ENCODE measurements at places on chromosomes 3 and 15. TPM values are rescaled to one million over a fixed set of nuclear protein-coding genes. Genes with fewer than 3 reads are reported as not detected.

- H3K27me3 ChIP-seq: no peaks in the 10 kb centered on the region
- no peak for DNase-seq
- H3K4me1 ChIP-seq: no peaks in the 10 kb centered on the region
- H3K36me3 ChIP-seq: peaks cover 13% of the 10 kb centered on the region
- H3K4me3 ChIP-seq: no peak overlapping the region
These were observed 318.4 kb downstream of the LPP start for GRCh38 chr3:188472336-188472735.

DNA sequence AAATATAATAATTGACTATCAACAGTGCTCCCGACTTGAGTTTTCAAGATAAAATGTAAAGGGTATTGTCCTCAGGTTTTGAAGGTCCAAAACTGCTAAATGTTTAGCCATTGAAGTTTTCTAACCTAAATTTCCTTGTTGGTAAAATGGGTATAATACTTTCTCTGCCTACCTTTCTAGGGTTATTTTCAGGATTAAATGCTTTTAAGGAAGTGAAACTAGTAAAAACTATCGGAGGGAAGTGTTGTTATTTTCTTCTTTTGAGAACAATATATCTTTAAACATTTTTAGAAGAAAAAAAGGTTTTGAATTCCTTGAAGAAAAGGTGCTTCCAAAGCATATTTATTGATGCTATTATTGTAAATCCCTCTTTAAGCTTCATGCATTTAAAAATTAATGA lies 67.3 kb downstream of the FILIP1L start:
- H3K4me3 ChIP-seq: no peak overlapping the region

DNA sequence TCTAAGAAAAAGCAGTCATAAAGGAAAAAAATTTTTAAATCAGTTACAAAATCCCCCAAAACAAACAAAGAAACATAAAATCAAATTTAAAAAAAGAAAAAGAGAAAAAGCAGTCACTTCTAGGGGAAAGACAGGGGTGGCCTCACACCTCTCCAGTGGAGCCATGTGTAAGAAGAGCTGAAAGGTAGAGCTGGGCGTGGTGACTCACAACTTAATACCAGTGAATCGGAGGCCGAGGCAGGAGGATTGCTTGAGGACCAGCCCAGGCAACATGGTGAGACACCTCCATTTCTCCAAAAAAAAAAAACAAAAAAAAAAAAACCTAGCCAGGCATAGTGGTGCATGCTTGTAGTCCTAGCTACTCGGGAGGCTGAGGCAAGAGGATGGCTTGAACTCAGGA lies 14.7 kb downstream of the MESD start:
- H3K27me3 ChIP-seq: no peaks in the 10 kb centered on the region
- H3K4me1 ChIP-seq: peaks cover 49% of the 10 kb centered on the region
- peak overlapping the region; percentile 34 for H3K27ac ChIP-seq
- no peak overlapping the region for H3K4me3 ChIP-seq

DNA sequence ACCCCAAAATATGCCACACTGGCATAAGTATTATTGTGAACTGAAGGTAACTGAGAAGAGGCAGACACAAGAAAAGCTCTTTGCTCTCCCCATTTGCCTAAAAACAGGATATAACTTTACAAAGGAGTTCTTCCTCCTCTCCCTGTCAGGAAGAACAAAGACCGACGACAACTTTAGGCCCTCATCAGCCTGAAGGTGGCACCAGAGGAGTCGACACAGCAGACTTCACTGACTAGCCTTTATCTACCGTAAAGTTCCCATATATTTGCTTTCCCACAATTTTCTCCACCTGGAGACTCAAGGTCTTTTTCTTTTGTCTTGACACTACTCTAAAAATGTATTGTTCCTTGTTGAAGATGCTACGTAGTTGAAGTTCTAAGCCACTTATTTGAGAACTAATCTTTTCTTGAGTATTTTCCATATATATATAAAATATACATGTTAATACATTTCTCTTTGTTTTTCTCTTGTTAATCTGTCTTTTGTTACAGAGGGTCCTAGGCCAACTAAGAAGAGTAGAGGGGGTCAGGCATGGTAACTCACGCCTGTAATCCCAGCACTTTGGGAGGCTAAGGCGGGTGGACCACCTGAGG lies 16.2 kb upstream of the XIRP1 start:
- H3K27ac ChIP-seq: no peak overlapping the region
- peaks cover 18% of the 10 kb centered on the region for H3K27me3 ChIP-seq
- DNase-seq: peak; percentile 42
- no peaks in the 10 kb centered on the region for H3K36me3 ChIP-seq
- peaks cover 30% of the 10 kb centered on the region for H3K4me1 ChIP-seq

GRCh38 chr3:13594991-13595421 lies 46.1 kb downstream of the FBLN2 start:
- no peak overlapping the region for H3K4me3 ChIP-seq
- no peaks in the 10 kb centered on the region for H3K4me1 ChIP-seq
- peaks cover 19% of the 10 kb centered on the region for H3K27me3 ChIP-seq
- no peak overlapping the region for H3K27ac ChIP-seq
- DNase-seq: no peak

GRCh38 chr3:12871404-12871983 lies 30.1 kb upstream of the RPL32 start:
- DNase-seq: no peak
- H3K36me3 ChIP-seq: no peaks in the 10 kb centered on the region
- H3K27me3 ChIP-seq: peaks cover 39% of the 10 kb centered on the region
- H3K4me3 ChIP-seq: no peak overlapping the region

DNA sequence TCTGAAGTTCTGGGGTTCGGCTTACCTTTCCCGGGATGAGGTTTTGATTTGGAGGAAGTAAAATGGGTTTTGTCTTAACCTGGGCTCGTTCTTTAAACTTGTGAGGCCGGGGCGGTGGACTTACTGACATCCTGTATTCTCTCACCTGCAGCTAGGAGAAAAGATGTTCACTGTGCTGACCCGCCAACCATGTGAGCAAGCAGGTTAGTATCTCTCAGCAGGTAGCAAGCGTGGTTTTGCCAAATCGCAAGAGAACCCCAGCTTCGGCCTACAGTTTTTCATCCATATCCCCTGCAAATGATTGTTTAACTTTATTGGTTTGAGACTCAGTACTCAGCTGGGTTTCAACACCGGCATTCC lies 891 bp downstream of the ENTPD3 start:
- H3K4me1 ChIP-seq: peaks cover 9% of the 10 kb centered on the region
- DNase-seq: no peak
- peaks cover 34% of the 10 kb centered on the region for H3K27me3 ChIP-seq
- H3K4me3 ChIP-seq: no peak overlapping the region

- no peak for DNase-seq
- peaks cover 22% of the 10 kb centered on the region for H3K27me3 ChIP-seq
- H3K4me1 ChIP-seq: no peaks in the 10 kb centered on the region
- H3K36me3 ChIP-seq: no peaks in the 10 kb centered on the region
- no peak overlapping the region for H3K27ac ChIP-seq
These were observed 75.9 kb upstream of the ATP2B2 start for GRCh38 chr3:10581251-10581650.

DNA sequence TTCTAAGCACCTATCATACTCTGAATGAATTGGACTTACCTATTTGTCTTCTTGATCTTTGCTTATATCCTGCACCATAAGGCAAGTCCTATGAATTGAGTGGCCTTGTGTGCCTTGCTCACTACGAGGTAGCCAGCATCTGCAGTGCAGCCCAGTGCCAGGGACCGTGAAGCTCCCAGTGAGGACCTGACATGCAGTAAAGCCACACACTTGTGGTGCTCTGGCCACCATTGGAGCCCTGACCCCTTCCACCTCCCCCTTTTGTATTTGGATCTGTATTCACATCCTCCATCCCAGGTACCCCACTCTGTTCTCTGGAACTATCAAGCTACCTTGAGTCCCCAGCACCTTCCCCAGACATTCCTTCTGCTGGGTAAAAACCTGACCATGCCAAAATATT lies 52.1 kb downstream of the BSN start:
- DNase-seq: no peak
- no peaks in the 10 kb centered on the region for H3K27me3 ChIP-seq
- no peak overlapping the region for H3K4me3 ChIP-seq
- no peaks in the 10 kb centered on the region for H3K36me3 ChIP-seq
- H3K4me1 ChIP-seq: peaks cover 23% of the 10 kb centered on the region
- H3K27ac ChIP-seq: no peak overlapping the region

DNA sequence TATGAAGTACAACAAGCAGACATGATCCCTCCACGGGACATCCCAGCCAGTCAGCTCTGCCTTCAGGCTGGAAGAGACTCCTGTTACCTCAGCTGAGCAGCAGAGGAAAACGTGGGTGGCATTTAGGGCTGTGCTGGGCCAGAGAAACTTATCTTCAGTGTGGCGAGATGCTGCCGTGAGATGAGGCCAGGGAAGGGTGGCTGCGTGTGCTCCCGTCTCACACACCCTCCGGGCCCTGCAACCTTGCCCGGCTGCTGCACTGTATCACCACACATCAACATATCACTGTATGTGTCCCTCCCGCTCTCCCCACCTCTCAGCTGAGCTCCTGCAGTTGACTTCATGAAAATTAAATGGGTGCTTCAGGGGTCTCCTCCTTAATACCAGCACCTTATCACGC lies 23.4 kb downstream of the BMF start:
- H3K27me3 ChIP-seq: peaks cover 49% of the 10 kb centered on the region
- H3K4me1 ChIP-seq: peaks cover 26% of the 10 kb centered on the region
- H3K36me3 ChIP-seq: no peaks in the 10 kb centered on the region
- H3K27ac ChIP-seq: no peak overlapping the region

DNA sequence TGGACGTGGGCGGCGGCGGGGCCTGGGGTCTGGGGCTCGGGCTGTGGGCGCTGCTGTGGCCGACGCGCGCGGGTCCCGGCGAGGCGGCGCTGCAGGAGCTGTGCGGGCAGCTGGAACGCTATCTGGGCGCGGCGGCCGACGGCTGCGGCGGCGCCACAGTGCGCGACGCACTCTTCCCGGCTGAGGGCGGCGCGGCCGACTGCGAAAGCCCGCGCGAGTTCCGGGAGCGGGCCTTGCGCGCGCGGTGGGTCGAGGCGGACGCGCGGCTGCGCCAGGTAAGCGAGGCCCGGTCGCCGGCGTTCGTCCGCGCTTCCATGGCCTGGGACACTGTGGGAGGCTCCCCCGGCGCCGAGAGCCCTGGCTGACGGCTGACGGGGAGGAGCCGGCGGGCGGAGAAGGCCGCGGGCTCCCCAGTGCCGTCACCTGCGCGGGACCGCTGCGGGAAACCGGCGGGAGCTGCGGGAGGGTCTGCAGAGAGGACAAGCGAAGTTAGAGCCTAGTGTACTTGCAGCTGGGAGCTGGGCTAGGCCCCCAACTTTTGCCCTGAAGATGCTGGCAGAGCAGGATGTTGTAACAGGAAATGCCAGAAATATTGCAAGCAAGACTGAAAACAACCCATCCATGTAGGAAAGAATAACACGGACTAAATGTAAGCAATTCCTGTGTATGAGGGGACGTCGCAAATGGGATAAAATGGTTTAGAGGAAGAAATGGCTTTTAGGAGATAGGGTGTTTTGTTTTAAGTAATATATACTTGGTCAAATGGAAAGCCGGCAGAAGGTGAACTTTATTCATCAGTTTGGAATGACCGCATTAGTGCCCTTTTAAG lies 847 bp downstream of the WHAMM start:
- peak overlapping the region; percentile 86 for H3K27ac ChIP-seq
- H3K36me3 ChIP-seq: peaks cover 30% of the 10 kb centered on the region
- peaks cover 11% of the 10 kb centered on the region for H3K27me3 ChIP-seq
- peak overlapping the region; percentile 85 for H3K4me3 ChIP-seq
- DNase-seq: peak; percentile 52
- peaks cover 31% of the 10 kb centered on the region for H3K4me1 ChIP-seq

- DNase-seq: no peak
- H3K27ac ChIP-seq: no peak overlapping the region
- peaks cover 2% of the 10 kb centered on the region for H3K4me1 ChIP-seq
These were observed 32.7 kb downstream of the PLD1 start for GRCh38 chr3:171777596-171777995.

DNA sequence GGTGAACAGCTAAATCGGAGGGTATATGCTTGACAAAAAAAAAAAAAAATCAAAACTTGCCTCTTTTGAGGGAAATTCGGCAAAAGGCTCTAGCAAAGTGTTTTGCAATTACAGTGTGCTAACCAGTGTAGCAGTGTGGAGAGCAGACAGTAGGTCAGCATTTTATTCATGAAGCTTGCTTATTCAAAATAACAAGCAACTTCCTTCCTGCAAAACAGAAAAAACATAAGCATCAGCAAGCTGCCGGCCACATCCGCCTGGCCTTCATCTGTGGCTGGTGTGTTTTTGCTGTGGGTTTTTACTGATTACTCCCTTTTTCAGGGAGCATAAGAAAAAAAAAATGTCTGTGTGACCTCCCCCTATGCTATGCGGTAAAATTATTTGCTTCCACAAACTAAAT lies 434.1 kb downstream of the OCA2 start:
- H3K36me3 ChIP-seq: no peaks in the 10 kb centered on the region
- no peak for DNase-seq
- H3K27me3 ChIP-seq: no peaks in the 10 kb centered on the region
- no peak overlapping the region for H3K27ac ChIP-seq
- no peaks in the 10 kb centered on the region for H3K4me1 ChIP-seq

DNA sequence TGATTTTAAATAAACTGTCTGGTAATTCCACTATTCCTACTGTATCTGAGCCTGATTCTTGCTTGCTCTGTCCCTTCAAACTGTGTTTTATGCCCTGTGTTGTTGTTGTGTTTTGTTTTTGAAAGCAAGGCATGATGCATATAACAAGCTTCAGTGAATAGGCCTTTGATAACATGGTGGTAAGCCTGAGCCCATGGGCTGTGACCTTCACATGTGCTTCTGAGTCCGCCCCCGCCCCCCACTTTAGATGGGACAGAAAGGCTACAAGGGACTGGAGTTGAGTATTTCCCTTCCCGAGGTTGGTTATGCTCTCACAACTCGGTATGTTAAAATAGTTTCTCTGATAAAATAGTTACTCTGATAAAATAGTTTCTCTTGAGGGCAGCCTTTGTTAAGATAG lies 119.0 kb upstream of the WNT7A start:
- no peaks in the 10 kb centered on the region for H3K36me3 ChIP-seq
- no peak overlapping the region for H3K4me3 ChIP-seq
- DNase-seq: no peak

GRCh38 chr3:64463981-64464380 lies 223.8 kb downstream of the ADAMTS9 start:
- H3K4me3 ChIP-seq: no peak overlapping the region
- H3K27ac ChIP-seq: no peak overlapping the region
- peaks cover 4% of the 10 kb centered on the region for H3K27me3 ChIP-seq
- peaks cover 3% of the 10 kb centered on the region for H3K4me1 ChIP-seq
- H3K36me3 ChIP-seq: no peaks in the 10 kb centered on the region

Gene CPLX3
- total RNA-seq: not detected

Gene NDUFB5
- 102 TPM for total RNA-seq

Gene DVL3
- 40.7 TPM for total RNA-seq

Gene LRRC31
- total RNA-seq: not detected

Gene MYL3
- total RNA-seq: not detected

Gene CPA3
- total RNA-seq: not detected

Gene SCG5
- 3.8 TPM for total RNA-seq

Data from activated CD4-positive, alpha-beta memory T cell treated with anti-CD3 and anti-CD28 coated beads, Interleukin-2, amount 10 ng/mL, durations not matched to agents 7 days and 5 days (primary cell).